ENCODE measurements at places on chromosomes 5 and 9.

DNA sequence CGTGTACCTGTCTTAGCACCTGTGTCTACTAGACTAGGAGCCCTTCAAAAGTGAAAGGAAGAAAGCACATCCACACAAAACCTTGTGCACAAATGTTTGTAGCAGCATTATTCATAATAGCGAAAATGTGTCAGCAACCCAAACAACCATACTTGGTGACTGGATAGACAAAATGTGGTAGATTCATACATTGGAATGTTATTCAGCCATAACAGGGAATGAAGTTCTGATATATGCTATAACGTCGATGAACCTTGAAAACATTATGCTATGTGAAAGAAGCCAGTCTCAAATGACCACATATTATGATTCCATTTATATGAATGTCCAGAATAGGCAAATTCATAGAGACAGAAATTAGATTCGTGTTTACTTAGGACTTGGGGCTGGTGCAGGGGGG, 57.8 kb upstream of the LARP1 start:
- no peak for DNase-seq

GRCh38 chr5:116084287-116084691, 536 bp upstream of the COMMD10 start:
- DNase-seq = no peak

- peak; percentile 81 for DNase-seq
These were observed 72.3 kb upstream of the NIPAL4 start for GRCh38 chr5:157387683-157388093.

DNA sequence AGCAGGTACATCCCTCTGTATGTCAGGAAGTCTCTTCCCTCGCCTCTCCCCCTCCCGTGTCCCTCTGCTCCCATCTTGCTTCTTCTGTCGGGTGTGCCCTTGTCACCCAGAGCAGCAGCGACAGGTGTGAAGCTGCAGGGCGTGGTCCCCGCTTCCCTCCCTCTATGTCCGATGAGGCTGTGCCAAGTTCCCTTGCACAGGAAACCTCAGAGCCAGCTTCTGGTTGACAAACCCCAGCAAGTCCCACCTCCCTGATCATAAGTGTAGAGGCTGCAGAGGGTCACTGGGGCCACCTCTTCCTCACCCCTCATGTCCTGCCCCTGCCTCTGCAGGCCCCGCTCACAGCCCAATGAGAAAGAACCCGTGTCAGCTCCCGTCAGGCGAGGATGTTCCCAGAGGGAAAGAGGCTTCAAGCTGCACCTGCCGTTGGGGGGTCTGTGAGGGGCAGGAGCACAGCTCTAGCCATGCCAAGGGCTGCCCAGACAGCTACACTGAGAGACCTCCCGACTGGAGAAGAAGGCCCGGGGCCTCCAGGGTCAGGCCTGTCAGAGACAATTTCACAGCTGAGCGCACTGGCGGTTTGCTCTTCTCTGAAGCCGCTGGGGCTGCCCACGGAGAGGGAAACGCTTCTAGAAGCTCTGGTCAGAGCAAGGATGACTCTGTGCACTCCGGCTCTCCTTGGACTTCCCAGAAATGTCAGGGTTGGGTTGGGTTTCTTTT, 73.3 kb downstream of the AK8 start:
- DNase-seq = no peak

- no peak for DNase-seq
These were observed 29.9 kb upstream of the HMHB1 start for GRCh38 chr5:143781993-143782520.
